ENCODE measurements at places on chromosomes 2 and 18.

GRCh38 chr2:239827523-239827890, 197.6 kb downstream of the NDUFA10 start:
- no peak for DNase-seq

- DNase-seq: no peak
Measured at GRCh38 chr2:137689549-137689948, 274.7 kb upstream of the HNMT start.

DNA sequence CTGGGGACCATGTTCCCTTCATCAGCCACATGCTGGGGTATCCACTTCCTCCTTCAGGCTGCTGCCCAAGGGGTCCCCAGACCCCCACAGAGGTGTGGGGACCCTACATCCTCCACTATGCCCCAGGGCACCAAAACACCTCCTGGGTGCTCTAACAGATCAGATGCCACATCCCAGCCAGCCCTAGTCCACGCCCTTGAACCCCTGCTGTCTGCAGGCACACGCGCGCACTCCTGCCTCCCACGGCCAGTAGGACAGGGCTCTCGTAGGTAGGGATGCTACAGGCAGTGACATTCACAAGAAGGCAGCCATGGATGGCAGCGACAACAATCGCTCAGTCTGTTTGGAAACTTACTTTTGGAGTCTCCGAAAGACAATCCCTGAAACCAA, 3.0 kb upstream of the GPC1 start:
- DNase-seq: no peak

- no peak for DNase-seq
Measured at GRCh38 chr2:42196403-42197267, 27.5 kb downstream of the EML4 start.

DNA sequence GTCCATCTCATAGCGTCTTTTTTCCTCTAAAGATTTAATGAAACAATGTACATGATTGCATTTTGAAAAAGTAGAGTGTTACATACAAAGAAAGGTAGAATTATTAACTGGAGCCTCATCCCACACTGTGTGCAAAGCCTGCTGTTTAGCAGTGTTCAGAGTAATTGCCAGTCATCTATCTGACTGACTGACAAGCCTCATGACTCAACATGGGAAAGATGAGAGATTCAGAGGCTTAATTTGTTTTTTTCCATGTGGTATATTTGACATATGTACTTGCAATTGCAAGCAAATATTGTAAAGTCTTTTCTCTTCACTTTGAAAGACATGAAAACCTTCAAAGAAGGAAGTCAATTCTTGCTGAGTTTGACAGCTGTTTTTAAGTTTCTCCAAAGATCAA, 14.7 kb downstream of the PCARE start:
- DNase-seq: no peak

GRCh38 chr2:105490956-105491355, 92.1 kb upstream of the FHL2 start:
- no peak for DNase-seq

- DNase-seq: no peak
Measured at GRCh38 chr2:216206821-216207220, 97.7 kb downstream of the XRCC5 start.

DNA sequence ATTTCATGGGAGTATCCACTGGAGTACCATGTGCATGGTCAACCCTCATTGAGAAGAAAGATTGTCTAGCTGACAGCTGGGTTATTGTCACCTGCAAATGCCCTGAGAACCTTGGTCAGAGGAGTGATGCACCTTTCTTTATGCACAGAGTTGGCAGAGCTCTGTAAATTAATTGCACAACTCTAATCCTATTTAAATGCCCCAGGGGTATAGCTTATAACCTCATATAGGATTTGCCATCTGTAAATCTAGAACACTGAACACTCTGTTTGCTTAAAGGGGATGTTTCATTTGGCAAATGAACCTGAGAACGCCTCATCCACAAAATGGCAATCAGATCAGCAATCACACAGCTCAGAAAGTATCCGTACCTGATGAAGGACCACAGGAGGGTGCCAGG, 71.8 kb upstream of the SP5 start:
- DNase-seq: no peak

- DNase-seq: no peak
Measured at GRCh38 chr2:219433666-219434467, 776 bp upstream of the SPEG start.

DNA sequence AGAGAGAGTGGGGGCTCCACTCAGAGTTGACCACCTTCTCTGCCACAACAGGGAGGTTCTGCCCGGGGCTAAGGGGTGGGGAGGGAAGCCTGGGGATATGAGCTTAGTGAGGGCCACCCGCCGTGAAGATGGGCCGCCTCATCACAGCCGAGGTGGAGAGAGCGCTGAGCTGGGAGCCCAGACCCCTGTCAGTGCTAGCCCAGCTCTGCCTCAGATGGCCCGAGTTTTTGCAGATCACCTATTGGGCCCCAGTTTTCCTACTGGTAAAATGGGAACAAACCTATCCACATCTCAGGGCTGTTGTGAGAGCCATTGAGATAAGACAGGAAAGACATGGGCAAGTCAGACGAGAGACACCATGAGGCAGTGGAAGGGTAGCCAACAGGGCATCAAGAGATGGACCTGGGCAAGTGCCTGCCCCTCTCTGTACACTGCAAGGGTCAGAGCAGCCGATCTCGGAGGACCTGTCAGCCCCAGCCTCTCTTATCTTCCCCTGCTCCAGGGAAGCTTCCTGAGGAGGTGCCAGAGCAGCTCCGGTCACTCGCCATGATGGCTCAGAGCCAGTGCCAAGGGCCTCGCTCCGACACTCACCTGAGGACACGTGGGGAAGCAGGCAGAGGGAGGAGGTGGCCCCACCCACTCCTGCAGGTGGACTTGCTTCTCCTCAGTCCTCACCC, 88.9 kb downstream of the MCFD2 start:
- no peak for DNase-seq

Measured in cerebellar nuclear complex (tissue), 1 donor.